Tongue (tissue), 3 donors: ENCODE measurements at places on chromosomes 1 and 21. TPM values are rescaled to one million over a fixed set of nuclear protein-coding genes. Genes with fewer than 3 reads are reported as not detected.

PRKAA2 gene
- total RNA-seq, result 81.1 TPM

LRP8 gene
- total RNA-seq, result 1.5 TPM

OR6K3 gene
- total RNA-seq, result not detected

LHX8 gene
- 9.4 TPM for total RNA-seq

RNF207 gene
- 22.0 TPM for total RNA-seq

SLAMF9 gene
- not detected for total RNA-seq

LENEP gene
- not detected for total RNA-seq

EXO5 gene
- 13.3 TPM for total RNA-seq

FCGR3A gene
- 3.4 TPM for total RNA-seq

CD48 gene
- 3.3 TPM for total RNA-seq

TTC24 gene
- 0.82 TPM for total RNA-seq

MAP3K21 gene
- total RNA-seq, result 1.4 TPM

UQCRHL gene
- 1.1 TPM for total RNA-seq

TMEM61 gene
- total RNA-seq, result not detected

CLK2 gene
- 26.1 TPM for total RNA-seq

FLG gene
- total RNA-seq, result 5.9 TPM

TBX19 gene
- 1.2 TPM for total RNA-seq

PRR9 gene
- not detected for total RNA-seq

PTGS2 gene
- total RNA-seq, result 5.4 TPM

TESK2 gene
- 5.5 TPM for total RNA-seq

SLAMF1 gene
- total RNA-seq, result 0.21 TPM

TFF2 gene
- total RNA-seq, result not detected

CRYBG2 gene
- 13.7 TPM for total RNA-seq

ATP8B2 gene
- total RNA-seq, result 46.8 TPM

CIART gene
- 0.92 TPM for total RNA-seq

UBR4 gene
- 87.6 TPM for total RNA-seq

CAMK2N1 gene
- total RNA-seq, result 2.2 TPM

PROK1 gene
- total RNA-seq, result not detected

PARS2 gene
- total RNA-seq, result 5.8 TPM

C8B gene
- total RNA-seq, result not detected

IL24 gene
- total RNA-seq, result not detected

RNF223 gene
- total RNA-seq, result 0.62 TPM

RIIAD1 gene
- not detected for total RNA-seq

SUSD4 gene
- total RNA-seq, result 28.9 TPM

FBXO2 gene
- 1.5 TPM for total RNA-seq

KCNE1 gene
- total RNA-seq, result 0.82 TPM

KIF17 gene
- total RNA-seq, result 2.4 TPM

NR1I3 gene
- total RNA-seq, result not detected

HMCN1 gene
- 24.7 TPM for total RNA-seq

CFAP107 gene
- not detected for total RNA-seq

SPOCD1 gene
- total RNA-seq, result 0.21 TPM

C4BPB gene
- total RNA-seq, result not detected

ITGB3BP gene
- 16.1 TPM for total RNA-seq

ACOT11 gene
- total RNA-seq, result 18.2 TPM

FCER1A gene
- total RNA-seq, result 3.4 TPM

PLXNA2 gene
- 42.5 TPM for total RNA-seq

TSSK3 gene
- not detected for total RNA-seq

PBXIP1 gene
- 222 TPM for total RNA-seq

RCOR3 gene
- total RNA-seq, result 57.0 TPM

F13B gene
- not detected for total RNA-seq

ESRRG gene
- total RNA-seq, result 43.2 TPM

AGBL4 gene
- total RNA-seq, result not detected

ITLN1 gene
- total RNA-seq, result 0.62 TPM

CD53 gene
- total RNA-seq, result 7.2 TPM

CNR2 gene
- total RNA-seq, result not detected

PROX1 gene
- 15.6 TPM for total RNA-seq
